ENCODE measurements at places on chromosomes 6 and 20.

DNA sequence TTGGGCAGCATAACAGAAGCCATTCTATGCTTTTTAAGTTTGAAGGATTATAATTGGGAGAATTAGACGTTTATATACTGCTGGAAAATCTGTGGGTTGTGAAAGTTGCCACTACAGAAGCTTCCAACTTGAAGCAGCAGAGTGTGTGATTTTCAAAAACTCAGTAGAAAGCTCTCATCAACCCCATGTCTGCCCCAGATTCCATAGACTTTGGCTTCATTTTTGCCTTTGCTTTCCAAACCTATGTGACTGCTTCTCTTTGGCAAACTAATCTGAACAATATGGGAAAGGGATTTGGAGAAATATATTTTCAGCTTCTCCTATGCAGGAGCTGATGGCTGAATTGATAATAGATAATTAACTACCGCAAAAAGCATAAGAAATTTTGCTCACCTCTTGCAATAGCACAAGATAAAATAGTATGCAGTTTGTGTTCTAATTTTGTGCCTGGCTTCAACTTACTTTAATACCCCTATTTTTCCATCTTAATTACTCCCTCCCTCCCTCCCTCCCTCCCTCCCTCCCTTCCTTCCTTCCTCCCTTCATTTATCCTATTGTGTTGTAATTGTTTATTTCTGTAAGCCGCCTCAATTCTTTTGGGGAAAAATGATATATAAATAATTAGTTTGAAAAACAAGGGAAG lies 214.1 kb upstream of the HS3ST5 start:
- no peak for DNase-seq

DNA sequence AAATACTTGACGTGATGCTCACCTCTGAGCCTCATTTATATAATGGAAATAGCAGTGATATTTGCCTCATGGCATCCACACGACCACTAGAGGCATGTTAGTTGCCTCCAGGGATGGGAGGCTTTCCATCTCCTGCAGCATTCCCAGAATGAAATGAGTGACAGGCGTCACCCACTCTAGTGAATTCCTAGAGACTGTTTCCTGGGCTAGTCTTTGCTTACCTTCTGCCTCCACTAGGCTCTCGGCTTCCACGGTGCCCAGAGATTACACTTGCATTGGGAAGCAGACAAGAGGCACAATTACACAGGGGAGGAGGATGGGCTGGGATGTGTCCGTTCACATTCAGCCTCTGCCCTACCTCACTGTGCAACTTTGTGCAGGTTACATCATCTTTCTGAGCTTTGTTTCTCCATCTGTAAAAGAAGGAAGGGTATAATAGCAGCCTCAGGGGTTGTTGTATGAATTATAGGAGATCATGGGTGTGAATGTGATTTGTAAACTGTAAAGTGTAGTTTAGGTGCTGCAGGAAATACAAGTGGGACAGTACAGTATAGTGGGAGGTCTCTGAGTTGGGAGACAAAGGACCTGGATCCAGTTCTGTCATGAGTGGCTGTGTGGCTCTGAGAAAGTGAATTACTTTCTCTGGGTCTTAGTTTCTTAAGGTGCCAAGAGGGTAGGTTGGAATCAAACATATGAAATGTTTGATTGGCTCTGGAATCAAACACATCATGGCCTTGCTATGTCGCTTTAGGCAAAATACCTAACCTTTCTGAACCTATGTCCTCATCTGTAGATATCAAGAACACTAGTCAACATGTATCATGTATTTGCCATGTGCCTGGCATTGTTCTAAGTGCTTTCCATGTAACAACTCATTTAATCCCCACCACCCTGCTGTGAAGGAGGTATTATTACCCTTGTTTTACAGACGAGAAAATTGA lies 3.6 kb upstream of the VSTM2L start:
- DNase-seq = no peak

- no peak for DNase-seq
These were observed 80.7 kb downstream of the THBS2 start for GRCh38 chr6:169172946-169173345.

DNA sequence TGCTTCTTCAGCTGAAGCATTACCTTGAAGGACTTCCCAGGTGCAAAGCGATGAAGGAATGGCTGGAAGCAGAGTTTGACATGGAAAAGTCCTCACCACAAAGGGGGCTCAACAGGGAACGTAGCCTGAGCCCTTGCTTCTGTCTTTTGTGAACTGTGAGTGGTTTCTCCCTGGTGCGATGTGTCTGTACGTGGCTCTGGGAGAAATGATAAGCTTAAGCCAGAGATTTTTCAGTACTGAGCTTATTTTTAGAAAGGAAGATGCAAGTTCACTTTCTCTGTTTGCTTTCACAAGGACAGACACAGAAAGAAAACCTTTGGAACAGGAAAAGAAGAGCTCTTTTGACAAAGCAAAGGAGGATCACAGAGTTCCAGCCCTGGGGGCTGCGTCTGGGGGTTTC lies 79.4 kb downstream of the DACT2 start:
- DNase-seq = no peak

- DNase-seq = no peak
These were observed 6.0 kb upstream of the CABLES2 start for GRCh38 chr20:62413025-62413570.

DNA sequence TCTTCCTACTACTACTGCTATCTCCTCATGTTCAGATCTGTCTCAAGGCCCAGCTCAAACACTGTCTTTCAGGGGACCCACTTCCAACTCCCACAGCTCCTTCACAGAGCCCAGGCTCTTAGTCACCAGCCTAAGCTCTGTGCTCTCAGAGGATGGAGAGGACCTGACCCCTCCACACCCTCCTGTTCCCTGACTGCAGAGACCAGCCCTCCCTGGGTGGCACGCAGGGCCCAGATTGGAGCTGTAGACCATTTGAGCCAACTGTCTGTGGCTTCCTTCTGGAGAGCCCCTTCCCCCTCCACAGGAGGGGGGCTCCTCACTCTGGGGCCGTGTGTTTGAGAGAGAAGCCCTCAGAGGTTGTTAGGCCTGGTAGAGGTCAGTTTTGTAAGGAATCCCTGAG lies 9.8 kb downstream of the SNPH start:
- no peak for DNase-seq

DNA sequence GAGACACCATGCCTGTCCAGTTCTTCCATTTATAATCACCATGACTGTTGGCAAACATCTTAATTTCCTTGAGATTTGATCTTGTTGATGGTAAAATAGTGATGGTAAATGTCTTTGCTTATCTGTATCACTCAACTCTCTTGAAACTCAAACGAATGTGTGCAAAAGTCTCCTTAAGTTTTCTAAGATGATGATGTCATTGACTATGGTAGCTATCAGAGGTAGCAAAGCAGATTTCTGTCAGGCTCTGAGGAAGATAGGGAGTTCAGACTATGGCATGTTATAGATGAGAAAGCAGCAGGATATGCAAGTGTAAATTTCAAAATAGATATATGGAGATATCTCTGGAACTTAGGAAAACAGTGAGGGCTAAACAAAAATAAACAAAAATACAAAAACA lies 121.0 kb upstream of the GJE1 start:
- DNase-seq = no peak

DNA sequence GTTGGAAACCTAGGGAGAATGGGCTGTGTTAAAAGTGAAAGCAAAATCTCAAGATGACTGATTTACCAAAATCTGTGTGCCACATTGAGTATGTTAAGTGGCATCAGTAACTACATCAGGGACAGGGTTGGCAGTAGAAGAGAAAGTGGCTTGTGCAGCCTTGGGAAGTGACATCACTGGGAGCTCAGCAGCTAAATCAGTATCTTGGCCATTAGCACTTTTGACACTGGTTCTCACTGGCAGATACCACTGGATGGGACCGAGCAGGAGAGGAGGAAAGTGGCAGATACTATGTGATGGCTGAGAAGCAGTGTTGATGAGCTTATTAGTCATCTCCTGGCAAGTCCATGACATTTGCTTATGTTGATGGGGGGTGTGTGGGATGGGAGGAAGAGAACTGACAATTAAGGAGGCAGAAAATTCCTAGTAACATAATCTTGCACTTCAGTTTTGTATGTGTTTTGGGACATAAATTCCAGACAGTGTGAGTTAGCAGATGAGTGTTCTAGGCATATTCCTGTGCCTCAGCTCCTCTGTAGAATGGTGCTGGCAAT lies 322.2 kb downstream of the SOX4 start:
- DNase-seq = no peak

All from aorta (tissue), 5 donors.